Astrocyte of the hippocampus (primary cell): ENCODE measurements at places on chromosomes 12 and 14.

GRCh38 chr12:121465921-121466793 lies 66.2 kb downstream of the RNF34 start:
- peak; percentile 65 for DNase-seq

DNA sequence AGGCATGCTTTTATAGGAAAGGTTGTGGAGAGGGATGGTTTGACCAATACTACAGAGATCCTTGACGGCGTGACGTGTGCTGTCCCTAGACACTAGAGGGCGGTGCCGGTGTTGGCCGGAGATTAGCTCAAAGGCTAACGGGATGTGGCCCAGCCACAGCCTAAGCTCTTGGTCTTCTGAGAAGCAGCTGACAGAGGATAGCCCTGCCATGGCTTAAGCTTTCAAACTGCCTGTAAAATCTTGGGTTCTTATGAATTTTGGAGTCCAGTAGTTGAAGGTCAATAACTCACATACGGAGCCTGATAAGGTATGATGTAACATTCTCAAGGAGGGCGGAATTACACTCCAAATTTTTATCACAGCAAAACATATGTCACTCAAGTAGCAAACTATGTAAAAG lies 515.7 kb upstream of the ATXN7L3B start:
- DNase-seq, result peak; percentile 48

DNA sequence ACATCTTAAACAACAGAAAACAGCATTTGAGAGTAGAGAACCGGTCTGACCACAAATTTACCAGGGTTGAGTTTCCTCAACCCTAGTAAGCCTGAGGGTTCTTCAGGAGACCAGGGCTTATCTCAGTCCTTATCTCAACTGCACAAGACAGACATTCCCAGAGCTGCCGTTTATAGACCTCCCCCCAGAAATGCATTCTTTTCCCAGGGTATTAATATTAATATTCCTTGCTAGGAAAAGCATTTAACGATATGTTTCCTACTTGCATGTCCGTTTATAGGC lies 12.3 kb downstream of the TMEM117 start:
- DNase-seq, result no peak

DNA sequence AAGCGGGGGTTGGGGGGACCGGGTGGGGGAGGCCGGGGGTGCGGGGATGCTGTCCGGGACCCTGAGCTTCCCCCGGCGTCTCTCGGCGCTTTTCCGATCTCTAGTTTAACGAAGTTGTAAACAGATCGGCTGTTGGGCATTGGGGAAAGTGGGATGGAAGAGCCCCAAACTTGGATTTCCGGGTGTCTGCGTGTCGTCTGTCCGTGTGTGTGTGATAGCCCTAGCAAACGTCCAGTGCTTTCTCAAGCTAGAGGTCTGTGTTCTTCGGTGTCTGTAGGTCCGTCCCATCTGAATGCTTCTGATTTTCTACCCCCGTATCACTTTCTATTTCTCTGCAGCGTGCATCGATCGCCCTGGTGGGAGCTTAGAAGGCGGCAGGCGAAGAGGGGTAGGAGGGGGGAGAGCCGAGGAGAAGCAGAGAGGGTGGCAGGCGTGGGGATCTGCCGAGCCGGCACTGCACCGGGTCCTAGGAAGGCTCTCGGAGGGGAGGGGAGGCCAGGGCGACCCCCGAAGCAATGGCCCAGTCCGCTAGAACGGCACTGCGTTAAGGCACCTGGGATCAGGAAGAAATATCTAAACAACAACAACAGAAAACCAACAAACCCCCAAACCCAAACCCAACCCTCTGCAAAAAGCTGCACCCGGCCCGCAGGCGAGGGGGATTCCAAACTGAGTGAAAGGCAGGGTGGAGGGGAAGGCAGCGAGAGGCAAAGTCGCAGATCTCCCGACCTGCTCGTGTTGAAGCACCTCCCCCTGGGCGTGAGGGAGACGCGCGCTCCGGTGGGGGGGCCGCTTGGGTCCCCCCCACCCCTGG lies 1.0 kb downstream of the KCNA1 start:
- DNase-seq, result peak; percentile 18

GRCh38 chr12:70260646-70261045 lies 17.4 kb downstream of the CNOT2 start:
- DNase-seq, result no peak

- peak; percentile 40 for DNase-seq
These were observed 280.6 kb upstream of the PWP1 start for GRCh38 chr12:107404981-107405380.

- no peak for DNase-seq
These were observed 63.0 kb upstream of the ARHGAP5 start for GRCh38 chr14:32014057-32014456.

- DNase-seq, result no peak
These were observed 3.1 kb upstream of the ATF7IP start for GRCh38 chr12:14362352-14362751.

DNA sequence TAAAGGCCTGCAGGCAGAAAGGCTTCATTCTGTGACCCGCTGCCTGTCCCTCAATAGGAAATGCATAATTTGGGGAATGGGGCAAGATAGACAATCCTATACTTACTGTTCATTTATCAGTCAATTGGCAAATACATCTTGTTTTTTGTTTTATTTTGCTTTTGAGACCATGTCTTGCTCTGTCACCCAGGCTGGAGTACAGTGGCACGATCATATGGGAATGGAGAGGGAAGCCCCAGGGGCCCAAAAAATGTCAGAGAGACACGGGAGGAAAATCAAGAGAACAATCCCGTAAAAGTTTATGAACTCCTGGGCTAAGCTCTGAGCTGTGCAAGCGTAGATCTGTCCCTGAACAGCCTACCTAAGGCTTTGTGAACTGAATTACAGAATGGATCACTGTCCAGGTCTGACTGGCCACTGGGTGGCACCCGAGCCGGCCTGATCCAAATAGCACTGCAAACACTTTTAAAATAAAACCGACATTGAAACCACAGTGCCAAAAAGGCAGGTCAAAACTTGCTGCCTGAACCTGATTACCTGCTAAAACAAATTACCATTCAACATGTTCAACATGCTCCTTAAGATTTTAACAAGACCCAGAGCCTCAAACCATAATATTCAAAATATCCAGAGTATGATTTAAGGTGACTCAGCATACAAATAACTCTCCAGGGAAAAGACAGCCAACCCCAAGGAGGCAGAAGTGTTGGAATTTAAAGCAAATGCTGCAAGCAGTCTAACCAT lies 11.8 kb downstream of the COPS7A start:
- peak; percentile 73 for DNase-seq

DNA sequence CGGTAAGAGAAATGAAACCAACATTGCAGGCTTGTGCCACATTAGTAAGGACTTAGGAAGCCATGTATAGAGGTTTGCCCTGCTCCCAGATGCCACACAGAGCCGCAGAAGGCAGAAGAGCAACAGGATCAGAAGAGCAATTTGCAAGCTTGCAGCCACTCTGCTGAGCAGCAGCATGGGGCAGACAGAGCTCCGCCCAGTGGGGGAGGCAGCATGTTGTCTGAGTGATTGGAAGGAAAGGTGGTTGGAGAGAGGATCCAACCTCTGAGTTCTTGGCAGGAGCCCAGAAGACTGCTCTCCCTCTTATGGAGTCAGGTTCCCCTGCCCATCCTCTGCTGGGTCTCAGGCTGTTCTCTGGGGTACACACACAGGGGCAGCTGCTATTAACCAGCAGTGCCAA lies 2.3 kb upstream of the KRT6A start:
- DNase-seq, result peak; percentile 10

DNA sequence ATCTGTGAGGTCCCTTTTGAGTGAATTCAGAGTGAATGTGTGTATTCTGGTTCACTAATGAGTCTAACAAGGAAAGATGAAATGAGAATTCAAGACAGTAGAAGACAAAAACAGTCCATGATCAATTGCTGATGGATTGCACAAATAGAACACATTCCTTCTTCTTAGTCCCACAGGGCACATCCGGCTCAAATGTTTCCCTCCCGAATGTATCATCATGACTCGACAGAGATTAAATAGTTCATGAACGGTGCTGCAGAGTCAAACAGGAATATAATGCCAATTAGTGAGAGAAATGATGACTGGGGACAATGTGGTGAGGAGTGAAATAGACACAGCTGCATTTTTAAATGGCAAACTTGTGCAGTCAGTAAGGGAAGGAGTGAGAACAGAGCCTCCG lies 11.5 kb upstream of the SFSWAP start:
- DNase-seq, result no peak

DNA sequence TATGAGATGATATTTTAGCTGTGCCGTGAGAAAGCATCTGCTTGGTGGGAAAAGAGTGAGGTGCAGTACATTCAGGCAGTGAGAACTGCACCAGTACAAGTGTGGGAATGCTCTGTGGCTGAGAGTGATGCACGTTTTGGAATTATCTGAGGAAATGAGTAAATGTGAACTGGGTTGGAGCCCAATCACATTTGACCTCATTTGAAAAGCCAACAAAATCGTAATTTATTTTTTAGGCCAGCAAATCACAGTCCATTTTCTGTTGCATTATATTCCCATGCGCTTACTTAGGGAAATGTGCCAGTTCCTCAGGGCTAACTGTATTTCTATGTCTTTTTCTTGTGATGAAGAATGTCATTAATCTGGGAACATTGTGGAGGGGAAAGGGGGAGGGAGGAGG lies 77.3 kb downstream of the SNAPC1 start:
- DNase-seq, result no peak

GRCh38 chr14:80906336-80906735 lies 35.2 kb downstream of the CEP128 start:
- DNase-seq, result no peak

DNA sequence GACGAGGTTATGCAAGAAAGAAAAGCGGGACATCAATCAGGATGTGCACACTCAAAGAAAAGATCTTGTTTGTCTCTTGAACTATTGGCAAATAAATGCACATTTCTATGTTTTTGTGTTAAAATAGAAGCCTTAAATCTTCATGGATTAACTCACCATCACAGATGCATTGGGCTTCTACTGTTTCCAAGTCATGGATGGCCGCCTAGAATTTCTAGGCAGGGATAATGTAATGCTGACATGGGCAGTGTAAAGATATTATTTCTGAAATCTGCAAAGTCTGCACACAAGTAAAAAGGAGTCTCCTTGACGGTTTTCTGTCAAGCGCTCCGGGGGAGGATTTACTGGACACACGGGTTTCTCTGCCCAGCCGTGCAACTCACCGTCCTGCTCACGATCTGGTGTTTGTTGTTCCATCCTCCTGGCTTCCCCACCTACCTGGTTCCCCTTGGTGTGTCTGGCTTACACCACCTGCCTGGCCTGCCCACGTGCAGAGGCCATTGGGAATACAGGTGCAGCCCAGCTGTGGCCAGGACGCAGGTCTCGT lies 103.3 kb upstream of the FZD10 start:
- DNase-seq, result no peak

DNA sequence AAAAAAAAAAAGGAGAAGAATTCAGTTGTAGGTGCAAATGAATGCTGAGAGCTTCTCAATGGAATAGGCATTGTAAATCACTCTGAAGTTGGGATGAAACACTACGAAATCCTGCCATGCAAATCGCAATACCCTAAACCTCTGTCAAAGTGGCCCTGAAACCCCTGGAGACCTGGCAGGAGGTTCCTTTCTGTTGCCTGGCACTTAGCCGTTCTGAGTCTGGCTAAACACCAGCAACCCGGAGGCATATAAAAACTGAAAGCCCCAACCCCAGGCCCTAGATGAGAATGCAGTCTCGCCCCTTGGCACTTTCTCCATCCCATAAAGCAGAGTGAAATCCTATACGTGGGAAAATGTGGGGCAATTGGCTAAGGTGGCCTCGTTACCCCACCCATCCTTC lies 151.5 kb upstream of the PARP11 start:
- no peak for DNase-seq

GRCh38 chr14:32434880-32435279 lies 105.8 kb downstream of the AKAP6 start:
- no peak for DNase-seq

GRCh38 chr14:38127784-38128183 lies 79.9 kb upstream of the SSTR1 start:
- DNase-seq, result no peak

DNA sequence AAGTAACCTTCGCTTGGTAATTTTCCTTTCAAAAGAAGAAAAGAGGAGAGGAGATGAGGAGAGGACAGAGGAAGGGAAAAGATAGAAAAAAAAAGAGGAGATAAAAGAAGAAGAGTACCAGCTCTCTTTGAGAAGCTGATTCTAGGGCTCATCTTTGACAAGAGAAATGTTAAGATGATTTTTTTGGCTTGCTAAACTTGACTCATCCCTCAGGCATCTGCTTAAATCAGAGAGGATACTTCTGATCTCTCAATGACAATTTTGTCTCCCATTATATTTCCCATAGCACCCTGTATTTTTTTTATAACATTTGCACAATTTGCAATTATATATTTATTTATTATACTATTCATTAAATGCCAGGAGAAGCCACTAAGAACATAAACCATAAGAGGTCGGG lies 17.1 kb downstream of the SYT1 start:
- no peak for DNase-seq

GRCh38 chr14:39372656-39373055 lies 59.6 kb downstream of the FBXO33 start:
- DNase-seq, result no peak

GRCh38 chr12:103011974-103012763 lies 54.7 kb downstream of the ASCL1 start:
- no peak for DNase-seq

- no peak for DNase-seq
These were observed 106.1 kb upstream of the PLXNC1 start for GRCh38 chr12:94042321-94042720.

DNA sequence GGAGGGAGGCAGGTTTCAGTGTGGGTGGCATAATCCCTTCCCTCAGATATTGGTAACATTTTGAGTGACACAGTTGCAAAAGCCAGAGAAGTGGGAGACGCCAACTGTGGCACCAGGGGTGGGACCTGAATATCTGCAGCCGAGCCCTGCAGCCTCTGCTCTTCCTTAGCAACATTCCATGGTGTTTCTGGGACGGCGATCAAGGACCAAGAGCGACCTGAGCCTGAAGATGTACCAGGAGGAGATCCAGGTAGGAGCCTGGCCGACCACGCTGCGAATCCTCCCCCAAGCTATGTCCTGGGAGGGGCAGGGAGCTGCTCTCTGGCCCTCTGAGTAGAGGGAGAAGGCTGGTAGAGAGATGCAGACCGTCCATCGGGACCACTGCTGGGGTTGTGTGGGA lies 41.8 kb downstream of the SLC8B1 start:
- DNase-seq, result no peak

DNA sequence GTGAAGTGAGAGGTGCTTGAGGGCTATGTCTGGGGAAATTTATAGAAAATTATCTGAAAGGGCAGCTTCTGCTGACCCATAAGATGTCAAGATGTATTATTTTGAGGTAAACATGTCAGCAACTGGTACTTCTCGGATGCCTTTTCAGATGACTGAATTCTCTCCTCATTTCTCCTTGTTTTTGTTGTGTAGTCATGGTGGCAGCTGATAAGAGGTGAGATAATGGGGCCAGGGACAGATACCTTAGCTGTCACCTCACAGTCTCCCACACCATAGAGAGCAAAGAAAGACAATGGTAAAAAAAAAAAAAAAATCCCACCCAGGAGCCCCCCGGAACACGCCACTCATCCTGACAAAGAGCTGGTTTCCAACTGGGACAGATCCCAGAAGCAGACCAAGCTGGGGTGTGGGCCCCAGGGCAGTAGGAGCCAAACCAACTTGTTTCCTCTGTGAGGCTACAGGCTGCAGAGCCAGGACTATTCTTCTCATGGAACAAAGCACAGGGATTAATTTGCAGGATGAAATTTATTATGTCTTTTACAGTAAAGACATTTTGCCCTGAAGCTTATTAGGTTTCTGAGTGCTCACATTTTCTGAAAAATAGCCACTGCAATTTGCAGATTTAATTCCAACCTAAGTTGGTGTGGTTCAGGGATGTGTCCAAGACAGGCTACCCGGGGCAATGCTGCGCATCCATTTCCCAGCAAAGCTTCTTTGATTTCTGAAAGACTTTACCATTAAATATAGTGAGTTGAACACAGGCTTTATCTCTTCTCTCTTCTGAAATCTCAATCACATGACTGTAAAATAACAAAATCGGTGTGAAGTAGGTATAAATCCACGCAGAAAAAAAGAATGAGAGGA lies 52.2 kb downstream of the NDUFA12 start:
- DNase-seq, result peak; percentile 23
